Stomach (tissue), 19 donors: ENCODE measurements at places on chromosomes 7 and 10. TPM values are rescaled to one million over a fixed set of nuclear protein-coding genes. Genes with fewer than 3 reads are reported as not detected.
A peak's percentile ranks its signal among the peaks of the same experiment; 100 is the strongest.

The HACD1 gene
- 142 TPM for total RNA-seq

The PON1 gene
- not detected for total RNA-seq

The C7orf57 gene
- total RNA-seq: not detected

The EBLN1 gene
- not detected for total RNA-seq

DNA sequence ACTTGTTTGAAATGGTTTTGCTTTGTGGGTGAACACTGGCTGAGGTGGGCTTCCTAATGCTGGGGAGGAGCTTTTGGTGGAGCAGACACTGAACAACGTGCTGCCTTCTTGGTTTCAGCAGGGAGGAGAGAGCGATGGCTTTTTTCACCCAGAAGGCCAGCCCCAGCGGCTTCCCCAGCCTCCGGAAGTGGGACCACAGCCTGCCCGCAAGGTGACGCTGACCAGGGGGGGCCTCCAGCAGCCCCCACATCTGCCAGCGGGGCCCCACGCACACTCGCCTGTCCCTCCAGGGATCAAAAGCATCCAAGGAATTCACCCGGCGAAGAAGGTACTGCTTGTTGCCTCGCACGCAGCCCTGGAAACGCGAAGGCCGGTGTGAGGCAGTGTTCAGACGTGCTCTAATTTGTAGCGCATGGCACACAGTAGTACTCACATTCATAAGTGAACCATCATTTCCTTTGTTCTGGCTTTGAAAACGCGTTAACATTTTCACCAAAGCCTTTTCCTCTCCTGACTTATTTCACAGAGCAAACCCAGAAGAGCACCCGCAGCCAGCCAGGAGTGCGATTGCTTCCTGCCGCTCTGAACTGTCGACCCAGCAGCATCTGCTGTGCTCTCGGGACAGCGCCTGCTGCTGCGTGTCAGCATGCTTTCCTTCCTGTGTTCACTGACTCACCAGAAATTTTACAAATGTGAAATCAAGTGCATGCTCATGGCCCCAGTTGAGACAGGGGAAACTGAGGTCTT lies 48.4 kb downstream of the SHH start:
- peaks cover 36% of the 10 kb centered on the region for H3K4me1 ChIP-seq
- peak overlapping the region; percentile 48 for H3K27ac ChIP-seq
- no peaks in the 10 kb centered on the region for H3K27me3 ChIP-seq
- H3K4me3 ChIP-seq: no peak overlapping the region
- peaks cover 75% of the 10 kb centered on the region for H3K36me3 ChIP-seq

GRCh38 chr7:155804431-155804831 lies 7.8 kb downstream of the SHH start:
- H3K4me1 ChIP-seq: peaks cover 61% of the 10 kb centered on the region
- peak overlapping the region; percentile 53 for H3K27ac ChIP-seq
- peak overlapping the region; percentile 43 for H3K4me3 ChIP-seq
- no peaks in the 10 kb centered on the region for H3K36me3 ChIP-seq
